ENCODE measurements at places on chromosomes 1 and 21.
A peak's percentile ranks its signal among the peaks of the same experiment; 100 is the strongest.

DNA sequence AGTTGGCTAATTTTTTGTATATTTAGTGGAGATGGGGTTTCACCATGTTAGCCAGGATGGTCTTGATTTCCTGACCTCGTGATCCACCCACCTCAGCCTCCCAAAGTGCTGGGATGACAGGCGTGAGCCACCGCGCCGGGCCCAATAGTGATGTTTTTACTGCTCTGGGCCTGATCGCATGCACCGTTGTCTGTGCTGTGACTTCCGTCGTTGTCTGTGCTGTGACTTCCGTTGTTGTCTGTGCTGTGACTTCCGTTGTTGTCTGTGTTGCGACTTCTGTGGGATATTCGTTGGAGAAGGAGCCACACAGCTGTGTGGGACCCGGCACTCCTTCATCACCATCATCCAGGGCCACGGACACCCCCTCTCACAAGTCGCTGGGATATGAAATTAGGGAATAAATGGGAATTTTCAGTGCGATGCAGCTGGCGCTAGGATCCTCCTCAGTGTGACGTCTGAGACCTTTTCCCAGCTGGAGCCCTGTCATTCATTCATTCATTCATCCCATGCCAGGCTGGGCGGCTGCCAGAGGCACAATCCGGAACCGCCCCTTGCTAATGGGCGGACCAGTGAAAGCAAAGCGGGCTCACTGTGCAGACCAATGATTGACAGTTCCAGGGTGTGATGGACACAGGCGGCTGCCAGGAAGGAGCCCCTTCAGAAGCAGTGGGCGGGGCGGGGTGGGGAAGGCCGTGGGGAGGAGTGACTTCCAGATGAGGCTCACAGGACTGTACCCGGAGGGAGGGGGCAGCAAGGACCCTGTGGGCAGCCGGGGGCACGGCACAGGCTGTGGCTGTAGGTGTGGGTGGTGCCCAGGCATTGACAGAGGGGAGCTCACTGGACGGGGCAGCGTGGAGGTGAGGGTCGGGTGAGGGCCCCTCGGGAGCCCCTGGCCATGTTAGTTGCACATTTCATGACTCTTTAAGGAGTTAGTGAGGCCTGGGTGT is 48.9 kb downstream of the PRKCZ start:
- no peak for DNase-seq

- DNase-seq = peak; percentile 88
Observed at GRCh38 chr1:205528887-205529825, 24.7 kb downstream of the CDK18 start.

- DNase-seq = no peak
Observed at GRCh38 chr1:65224681-65225091, 76.7 kb downstream of the AK4 start.

GRCh38 chr1:202965422-202965821 is 1.6 kb downstream of the CYB5R1 start:
- no peak for DNase-seq

DNA sequence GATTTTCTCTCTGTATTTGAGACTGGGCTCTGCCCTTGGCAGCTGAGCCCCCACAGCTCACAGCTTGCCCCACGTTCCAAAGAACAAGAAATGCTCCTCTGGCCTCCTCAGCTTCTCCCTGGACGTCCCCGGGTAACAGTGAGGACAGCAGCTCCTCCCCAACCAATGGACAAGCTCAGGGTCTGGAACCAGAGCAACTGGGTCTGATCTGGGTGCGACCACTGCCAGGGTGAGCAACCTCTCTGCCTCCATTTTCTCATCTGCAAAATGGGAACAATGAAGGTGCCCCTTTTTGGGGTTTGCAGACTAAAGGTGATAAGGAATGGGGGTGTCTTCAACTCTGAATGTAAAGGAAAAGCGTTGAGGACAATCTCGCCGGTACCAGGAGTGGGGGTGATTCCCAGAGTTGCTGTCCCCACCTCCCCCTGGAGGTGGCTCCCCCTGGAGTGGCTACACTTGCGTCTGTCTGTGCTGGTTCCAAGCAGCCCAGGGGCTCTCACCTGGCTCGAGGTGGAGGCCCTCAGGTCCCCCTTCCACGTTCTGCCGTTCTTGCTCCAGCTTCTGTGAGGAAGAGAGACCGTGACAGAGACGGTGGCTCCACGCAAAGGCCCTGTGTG is 6.9 kb downstream of the C21orf58 start:
- DNase-seq = no peak

GRCh38 chr1:89624715-89625323 is 8.1 kb upstream of the LRRC8C start:
- no peak for DNase-seq

DNA sequence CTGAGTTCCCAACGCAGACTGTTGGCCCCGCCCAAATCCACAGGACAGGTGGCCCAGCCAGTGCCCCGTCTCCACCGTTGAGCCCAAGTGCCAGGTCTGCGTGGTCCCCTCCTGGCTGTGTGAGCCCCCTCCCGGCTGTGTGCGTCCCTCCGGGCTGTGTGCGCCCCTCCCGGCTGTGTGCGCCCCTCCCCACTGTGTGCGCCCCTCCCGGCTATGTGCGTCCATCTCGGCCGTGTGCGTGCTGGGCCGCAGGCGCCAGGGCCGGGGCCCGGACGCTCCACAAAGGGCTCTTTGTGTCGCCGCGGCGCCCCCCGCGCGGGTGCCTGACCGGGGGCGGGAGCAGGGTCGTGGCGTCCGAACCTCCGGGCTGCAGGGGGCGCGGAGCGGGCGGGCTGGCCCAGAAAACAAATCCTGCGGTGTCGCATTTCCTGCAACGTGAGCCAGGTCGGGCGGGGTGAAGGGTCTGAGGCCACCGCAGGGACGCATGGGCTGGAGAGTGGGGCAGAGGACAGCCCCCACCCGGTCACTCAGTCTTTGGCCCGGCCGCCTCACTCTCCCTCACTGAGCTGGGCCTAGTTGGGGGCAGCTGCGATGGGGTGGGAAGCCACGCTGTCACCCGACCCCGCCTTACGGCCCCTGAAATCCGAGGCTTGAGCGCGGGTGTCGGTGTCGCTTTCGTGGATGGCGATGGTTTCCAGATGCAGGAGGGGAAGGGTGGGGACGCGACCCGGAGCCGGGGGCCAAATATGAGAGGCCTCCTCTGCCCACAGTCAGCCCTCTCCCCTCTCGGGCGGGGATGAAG is 18.8 kb downstream of the TNFRSF25 start:
- DNase-seq = no peak

DNA sequence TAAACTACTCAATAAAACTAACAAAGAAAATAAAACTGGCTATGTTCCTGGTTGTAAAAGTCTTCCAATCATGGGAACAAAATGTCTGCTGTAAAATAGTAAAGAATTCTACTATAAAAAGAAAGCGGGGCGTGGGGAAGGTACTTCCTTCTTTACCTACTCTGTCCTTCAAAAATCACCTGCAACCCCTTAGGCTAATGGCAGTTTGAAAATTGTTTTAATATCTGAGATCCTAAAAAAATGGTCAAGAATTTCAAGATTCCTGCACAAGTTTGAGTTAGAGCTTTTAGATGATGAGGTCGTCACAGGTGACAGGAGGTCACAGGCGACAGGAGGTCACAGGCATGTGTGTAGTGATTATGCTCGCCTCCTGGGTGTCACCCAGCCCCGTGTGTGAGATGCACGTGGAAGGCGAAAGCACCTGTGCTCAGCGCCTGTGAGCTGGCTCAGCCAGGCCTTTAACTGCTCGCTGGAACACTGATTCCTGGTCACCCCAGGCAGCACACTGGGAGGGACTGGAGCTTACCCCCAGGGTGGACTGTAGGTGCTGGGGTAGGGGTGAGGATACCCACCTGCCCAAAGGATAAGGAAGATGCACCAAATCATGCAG is 18.6 kb upstream of the TMPRSS2 start:
- DNase-seq = no peak

- no peak for DNase-seq
Observed at GRCh38 chr1:107547363-107548155, 406.7 kb downstream of the NTNG1 start.

DNA sequence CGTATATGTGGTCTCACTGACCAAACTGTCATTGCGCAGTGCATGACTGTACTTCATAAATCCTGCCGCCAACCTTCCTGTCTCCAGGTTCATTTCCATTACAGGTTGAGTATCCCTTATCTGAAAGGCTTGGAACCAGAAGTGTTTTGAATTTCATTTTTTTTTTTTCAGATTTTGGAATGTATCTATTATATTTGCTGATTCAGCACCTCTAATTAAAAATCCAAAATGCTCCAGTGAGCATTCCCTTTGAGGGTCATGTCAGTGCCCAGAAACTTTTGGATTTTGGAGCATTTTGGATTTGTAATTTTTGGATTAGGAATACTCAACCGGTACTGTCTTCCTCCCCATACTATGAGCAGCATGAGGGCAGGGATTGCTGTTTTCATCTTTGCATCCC is 30.7 kb upstream of the RBBP5 start:
- no peak for DNase-seq

DNA sequence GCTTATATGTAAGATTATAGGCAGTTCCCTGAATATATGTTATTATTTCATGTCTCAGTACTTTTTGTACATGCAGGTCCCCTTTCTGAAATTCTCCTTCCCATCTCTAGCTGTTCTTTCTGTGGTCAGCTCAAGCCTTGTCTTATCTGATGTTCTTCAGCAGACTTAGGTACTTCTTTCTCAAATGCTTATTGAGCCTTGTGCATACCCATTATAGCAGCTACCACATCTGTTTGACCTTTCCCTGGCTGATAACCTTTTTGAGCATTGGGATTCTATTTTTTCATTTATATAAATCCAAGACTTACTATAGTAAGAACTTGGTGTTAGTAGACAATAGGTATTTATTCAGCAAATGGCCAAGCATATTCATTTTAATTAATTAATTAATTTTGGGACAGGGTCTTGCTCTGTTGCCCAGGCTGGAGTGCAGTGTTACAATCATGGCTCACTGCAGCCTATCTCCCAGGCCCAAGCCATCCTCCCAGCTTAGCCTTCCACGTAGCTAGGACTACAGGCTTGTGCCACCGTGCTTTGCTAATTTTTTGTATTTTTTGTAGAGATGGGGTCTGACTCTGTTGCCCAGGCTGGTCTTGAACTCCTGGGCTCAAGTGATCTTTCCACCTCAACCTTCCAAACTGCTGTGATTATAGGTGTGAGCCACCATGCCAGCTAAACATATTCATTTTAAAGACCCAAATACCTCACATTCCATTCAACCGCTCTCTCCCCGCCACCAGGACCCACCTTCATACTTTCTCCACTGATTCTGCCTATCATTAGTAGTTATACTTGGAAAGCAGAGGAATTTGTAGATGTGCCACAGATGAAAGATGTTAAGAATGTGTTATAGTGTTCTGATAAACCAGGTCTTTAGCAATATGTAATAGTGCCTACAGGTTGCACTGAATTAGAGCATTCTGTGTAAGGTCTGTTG is 16.7 kb downstream of the TIPRL start:
- DNase-seq = no peak

- DNase-seq = peak; percentile 80
Observed at GRCh38 chr1:226064816-226065248, 2.3 kb downstream of the H3-3A start.

GRCh38 chr1:180158149-180159147 is 3.8 kb downstream of the QSOX1 start:
- no peak for DNase-seq

- DNase-seq = no peak
Observed at GRCh38 chr1:17688217-17688810, 66.8 kb upstream of the ACTL8 start.

DNA sequence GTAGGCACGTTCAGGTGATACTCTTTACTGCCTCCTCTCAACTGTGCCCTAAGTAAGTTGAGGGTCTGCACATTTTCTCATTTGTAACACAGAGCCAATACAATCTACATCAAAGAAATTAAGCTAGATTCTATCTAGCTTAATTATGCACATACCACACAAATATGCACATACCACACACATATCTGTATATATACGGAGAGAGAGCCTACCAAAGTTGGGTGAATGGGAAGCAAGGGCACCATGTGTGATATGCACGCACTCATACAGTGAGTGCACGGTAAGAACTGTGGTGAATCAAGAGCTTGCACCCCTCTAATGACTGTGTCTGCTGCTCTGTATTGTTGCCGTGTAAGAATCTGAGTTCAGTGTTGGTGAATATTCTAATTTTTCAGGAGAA is 314.9 kb downstream of the ZNF326 start:
- DNase-seq = no peak

GRCh38 chr1:181061891-181062835 is 26.3 kb upstream of the IER5 start:
- DNase-seq = peak; percentile 32

DNA sequence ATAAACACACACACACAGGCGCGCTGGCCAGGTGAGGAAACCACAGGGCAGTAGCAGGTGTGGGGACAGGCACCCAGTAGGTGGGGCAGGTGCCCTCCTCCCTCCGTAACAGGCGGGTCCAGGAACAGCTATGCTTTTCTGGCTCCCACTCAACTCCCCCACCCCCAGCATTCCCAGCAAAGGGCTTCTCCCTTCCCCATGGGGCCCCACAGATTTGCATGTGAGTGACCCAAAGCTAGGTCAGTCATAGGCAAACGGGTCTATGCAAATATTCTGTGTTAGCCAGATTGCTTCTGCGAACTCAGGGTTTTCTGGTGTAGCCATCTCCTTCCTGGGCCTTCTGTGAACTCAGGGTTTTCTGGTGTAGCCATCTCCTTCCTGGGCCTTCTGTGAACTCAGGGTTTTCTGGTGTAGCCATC is 114.2 kb downstream of the SIK1 start:
- no peak for DNase-seq

- no peak for DNase-seq
Observed at GRCh38 chr21:14300074-14300473, 82.9 kb downstream of the HSPA13 start.

- no peak for DNase-seq
Observed at GRCh38 chr1:230621324-230622030, 20.8 kb upstream of the COG2 start.

- no peak for DNase-seq
Observed at GRCh38 chr1:194159941-194160340, 973.5 kb upstream of the B3GALT2 start.

DNA sequence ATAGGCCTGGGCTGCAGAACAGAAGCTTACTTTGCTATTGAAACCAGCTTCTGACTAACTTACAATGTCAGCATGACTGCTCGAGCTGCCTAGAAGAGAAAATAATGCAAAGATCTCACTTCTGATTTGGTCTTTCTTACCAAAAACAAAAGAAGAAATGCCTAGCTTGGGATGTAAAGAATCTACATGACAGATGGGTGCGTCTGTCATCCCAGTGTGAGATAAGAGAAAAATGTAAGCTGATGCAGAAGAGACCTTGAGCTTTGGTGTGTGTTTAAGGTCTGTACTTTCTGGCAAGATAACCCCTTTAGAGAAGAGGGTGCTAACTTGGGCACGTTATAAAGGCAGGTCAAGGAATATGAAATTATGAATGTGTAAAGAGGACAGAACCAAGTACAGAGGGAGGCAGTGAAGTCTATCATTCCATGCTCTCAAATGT is 3.6 kb downstream of the FAM20B start:
- DNase-seq = no peak

DNA sequence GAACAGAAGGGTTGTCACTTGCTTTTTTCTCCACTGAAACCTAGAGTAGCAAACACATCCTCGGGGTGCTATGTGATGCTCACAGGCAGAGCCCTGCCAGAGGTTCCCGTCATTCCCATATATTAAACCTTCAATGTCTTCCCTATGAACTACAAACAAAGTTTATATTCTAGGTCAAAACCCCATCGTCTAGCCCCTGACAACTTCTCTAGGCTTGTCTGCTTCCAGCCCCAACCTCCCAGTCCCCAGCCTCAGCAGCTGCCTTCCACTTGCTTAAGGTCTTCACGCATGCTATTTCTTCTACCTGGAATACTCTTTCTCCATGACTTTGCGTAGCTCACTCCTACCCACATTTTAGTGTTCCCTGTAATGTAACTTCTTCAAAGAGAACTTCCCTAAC is 1.9 kb upstream of the TLR5 start:
- no peak for DNase-seq

- no peak for DNase-seq
Observed at GRCh38 chr21:28309596-28309995, 683.1 kb downstream of the LTN1 start.

All from natural killer cell (primary cell).